GM23248 (cell line): ENCODE measurements at places on chromosomes 3 and 15. TPM values are rescaled to one million over a fixed set of nuclear protein-coding genes. Genes with fewer than 3 reads are reported as not detected.

GRCh38 chr3:158226429-158226828 is 116.5 kb downstream of the RSRC1 start:
- no peak for DNase-seq

GRCh38 chr3:8851703-8852102 is 82.3 kb upstream of the OXTR start:
- DNase-seq: peak; percentile 79

The MORF4L1 gene
- polyA plus RNA-seq: 357 and 358 TPM in 2 replicates

The RAD54L2 gene
- 9.2 TPM in 2 replicates for polyA plus RNA-seq

GRCh38 chr3:14305324-14305723 is 97.1 kb upstream of the SLC6A6 start:
- DNase-seq: no peak

GRCh38 chr15:38514601-38515000 is 50.0 kb downstream of the RASGRP1 start:
- no peak for DNase-seq

- DNase-seq: peak; percentile 69
These were observed 35.0 kb downstream of the CTSH start for GRCh38 chr15:78909791-78910228.

- DNase-seq: no peak
These were observed 543.6 kb downstream of the EDEM1 start for GRCh38 chr3:5731100-5731499.

DNA sequence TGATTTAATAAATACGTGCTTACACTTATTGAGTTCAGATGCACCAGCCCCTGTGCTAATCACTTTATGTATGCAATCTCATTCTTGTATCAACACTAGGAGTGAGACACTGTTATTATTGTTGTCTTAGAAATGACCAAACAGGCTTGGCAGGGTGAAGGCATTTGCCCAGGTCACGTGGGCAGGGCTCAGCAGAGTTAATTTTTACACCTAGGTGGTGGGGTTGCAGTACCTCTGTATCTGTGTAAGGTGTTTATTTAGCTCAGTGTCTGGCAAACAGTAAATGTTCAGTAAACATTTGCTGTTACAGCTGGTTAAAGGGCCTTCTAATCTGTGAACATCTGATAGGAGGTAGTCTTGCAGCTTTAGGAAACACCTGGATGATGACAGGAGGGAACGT is 200.0 kb downstream of the CACNA2D3 start:
- no peak for DNase-seq

- no peak for DNase-seq
These were observed 24.1 kb downstream of the SLC28A1 start for GRCh38 chr15:84908564-84908963.

DNA sequence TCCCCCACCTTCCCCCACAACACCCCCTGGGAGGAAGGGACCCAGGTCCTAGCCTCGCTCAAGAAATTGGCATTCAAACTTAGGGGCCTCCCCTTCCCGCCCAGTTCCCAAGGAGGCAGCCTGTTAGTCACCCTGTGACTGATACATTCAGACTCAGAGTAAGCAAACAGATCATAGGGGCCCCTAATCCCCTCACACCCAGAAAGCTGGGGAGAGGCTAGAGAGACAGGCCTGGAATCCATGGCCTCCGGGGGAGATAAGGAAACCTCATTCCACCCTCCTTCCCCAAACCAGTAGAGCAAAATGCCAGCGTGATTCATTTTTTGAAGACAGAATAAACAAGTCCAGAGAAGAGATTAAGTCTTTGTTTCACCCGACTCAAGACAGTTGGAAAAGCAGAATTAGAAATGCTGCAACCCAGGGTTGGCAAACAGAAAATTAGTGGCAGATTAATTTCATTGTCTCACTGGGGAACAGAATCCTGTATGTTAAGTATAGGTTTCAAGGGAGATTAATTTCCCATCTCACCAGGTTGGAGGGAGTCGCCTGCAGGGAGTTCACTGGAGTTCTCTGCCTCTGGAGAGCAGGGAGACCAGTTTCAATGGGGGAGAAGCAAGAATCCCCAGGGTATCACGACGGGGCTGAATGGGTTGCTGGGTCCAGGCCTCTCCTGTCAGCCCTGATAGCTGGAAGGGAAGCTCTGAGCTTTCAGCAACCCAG is 268.3 kb downstream of the UACA start:
- peak; percentile 94 for DNase-seq

The RHOV gene
- polyA plus RNA-seq: not detected in 2 replicates

- DNase-seq: no peak
These were observed 3.3 kb downstream of the FETUB start for GRCh38 chr3:186643493-186643892.

- peak; percentile 54 for DNase-seq
These were observed 174.7 kb upstream of the IL12A start for GRCh38 chr3:159813822-159814531.

DNA sequence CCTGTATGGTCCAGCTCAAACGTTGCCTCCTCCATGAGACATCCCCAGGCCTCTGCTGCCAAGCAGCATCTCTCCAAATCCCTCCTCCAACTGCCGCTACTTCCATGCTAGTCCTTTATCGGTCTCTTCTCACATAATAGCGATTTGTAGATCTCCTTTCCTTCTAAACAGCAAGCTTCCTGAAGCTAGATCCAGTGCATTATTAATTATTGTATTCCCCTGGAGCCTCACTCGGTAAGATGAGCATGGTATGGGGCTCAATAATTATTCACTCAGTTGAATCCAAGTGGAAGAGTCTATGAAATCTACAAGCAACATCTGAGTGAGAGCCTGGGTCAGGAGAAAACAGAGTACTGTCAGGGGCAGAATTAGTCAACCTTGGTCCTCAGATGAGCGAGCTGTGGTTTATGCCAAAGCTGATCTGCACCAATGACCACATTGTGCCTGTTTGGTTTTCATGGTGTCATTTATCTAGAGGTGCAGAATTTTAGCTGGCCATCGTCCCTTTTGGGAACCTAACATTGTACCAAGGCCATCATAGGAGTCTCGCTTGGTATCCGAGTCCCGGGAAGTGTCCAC is 93.8 kb upstream of the UBE2E1 start:
- DNase-seq: peak; percentile 36

DNA sequence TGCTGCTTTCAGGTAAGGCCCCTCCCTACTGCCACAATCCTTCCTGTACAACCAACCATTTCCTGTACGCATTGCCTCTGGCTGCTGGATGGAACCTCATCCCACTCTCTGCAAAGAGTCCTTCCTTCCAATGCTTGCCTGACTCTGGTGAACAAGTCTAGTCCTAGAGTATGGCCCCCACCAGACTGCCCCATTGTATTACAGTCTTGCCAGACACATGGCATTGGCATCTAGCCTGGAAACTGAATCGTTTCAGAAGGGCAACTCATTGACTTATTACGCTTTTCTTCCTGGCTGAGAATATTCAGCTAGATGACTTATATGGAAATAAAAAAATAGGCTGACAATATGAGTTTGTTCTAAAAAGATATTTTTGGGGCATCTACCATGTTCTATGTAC is 170.3 kb downstream of the SUCLG2 start:
- DNase-seq: no peak

- DNase-seq: no peak
These were observed 44.6 kb upstream of the PGPEP1L start for GRCh38 chr15:99052205-99052604.

DNA sequence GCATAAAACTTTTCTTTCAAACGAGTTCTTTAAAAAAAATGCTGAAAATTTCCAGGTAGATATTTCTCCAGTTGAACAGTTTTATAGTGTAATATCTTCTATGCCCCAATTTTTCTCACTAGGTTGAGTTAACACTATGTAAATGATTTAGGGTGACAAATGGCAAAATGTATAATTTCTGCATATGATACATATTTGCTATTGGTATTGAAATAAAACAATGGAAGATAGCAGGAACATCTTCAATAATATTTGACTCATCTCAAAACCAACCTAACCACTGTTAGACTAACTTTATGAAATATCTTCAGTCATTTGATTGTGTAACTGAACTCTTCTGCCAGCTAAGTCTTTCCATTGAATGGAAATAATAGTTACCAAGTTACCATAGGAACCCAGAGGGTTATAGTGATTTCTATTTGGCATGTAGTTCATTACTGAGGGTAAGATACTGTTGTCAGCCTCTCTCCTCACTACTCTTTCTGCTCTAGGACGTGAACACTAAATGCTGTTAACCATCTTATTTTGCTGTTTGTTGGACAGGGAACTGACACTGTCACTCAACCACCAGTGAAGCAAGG is 824.7 kb upstream of the NECTIN3 start:
- peak; percentile 44 for DNase-seq

GRCh38 chr3:56810577-56811545 is 9.1 kb upstream of the ARHGEF3 start:
- DNase-seq: no peak

GRCh38 chr15:70650567-70651302 is 112.6 kb downstream of the UACA start:
- DNase-seq: no peak

GRCh38 chr3:156723182-156723619 is 48.8 kb downstream of the TIPARP start:
- peak; percentile 68 for DNase-seq

DNA sequence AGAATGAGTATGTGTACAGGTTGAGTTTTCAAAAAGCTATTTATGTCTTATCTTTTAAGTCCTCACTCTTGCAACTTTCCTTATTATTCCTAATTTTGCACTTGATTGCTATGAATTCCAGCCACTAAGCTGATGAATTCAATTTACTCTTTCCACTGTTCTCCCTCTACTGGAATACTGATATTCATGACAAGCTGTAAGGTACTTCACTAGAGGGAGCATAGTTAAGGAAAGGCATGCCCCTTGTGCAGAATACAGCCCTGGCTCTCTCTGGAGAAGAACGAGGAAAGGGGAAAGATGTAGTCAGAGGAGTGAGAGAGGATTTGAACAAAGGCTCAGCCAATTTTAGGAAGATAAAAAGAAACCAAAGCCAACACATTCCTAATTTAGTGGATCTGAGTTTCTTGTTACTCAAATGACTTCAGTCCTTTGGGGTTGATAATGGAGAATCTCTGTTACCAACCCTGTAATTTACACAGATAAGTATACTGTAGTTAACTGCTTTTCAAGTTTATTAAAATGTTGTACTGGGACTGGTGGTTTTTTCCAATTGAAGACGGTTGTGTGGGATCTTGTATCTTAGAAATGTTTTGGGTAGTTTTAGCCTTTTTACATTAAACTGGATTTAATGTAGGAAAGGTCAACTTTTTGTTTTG is 4.0 kb downstream of the SCAANT1 start:
- peak; percentile 31 for DNase-seq

GRCh38 chr15:70596354-70597055 is 166.9 kb downstream of the UACA start:
- peak; percentile 92 for DNase-seq

The TRH gene
- 0.15 and 0.19 TPM in 2 replicates for polyA plus RNA-seq

DNA sequence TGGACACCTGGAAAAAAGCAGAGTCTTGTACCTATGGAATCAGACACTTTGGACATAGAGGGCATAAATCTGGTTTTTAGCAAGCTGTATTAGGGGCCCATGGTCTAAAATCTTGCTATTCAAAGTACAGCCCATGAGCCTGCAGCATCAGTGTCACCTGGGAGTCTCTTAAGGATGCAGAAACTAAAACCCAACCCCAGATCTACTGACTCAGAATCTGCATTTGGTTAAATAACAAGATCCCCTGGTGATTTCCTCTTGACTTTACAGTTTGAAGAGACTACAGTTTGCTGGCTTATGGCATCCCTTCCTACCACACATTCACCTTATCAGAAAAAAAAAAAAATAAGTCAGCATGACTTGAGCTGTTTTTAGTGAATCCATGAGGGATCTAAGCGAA is 74.9 kb upstream of the NR2F2 start:
- DNase-seq: no peak

The CNTN6 gene
- polyA plus RNA-seq: not detected in 2 replicates

The EOMES gene
- not detected in 2 replicates for polyA plus RNA-seq

- no peak for DNase-seq
These were observed 235.3 kb downstream of the ARRDC4 start for GRCh38 chr15:98195796-98196195.

- peak; percentile 22 for DNase-seq
These were observed 1.3 kb downstream of the ALPK3 start for GRCh38 chr15:84818261-84819131.

The CACNA2D3 gene
- 0.30 and 0.39 TPM in 2 replicates for polyA plus RNA-seq

DNA sequence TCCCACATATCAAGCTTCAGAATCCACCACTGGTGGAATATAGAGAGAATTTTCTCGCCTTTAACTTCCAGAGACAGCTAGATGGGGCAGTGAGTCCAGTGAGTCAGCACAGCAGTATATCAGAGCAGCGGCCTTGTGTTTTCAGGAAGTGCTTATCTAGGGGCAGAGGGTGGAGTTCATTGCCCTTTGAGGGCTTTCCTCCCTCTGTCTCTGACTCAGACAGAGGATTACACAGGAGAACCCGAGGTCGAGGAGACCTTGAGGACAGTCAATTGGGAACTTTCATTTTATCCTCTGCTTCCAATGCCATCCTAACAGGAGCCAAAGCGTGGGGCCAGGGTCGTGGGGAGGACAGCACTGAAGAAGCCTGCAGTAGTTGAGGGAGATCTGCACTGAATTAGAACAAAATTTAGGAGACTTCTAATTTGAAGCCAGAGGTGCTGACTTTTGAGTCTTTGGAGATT is 109.6 kb upstream of the UMPS start:
- DNase-seq: peak; percentile 6

The SPINK8 gene
- not detected in 2 replicates for polyA plus RNA-seq

DNA sequence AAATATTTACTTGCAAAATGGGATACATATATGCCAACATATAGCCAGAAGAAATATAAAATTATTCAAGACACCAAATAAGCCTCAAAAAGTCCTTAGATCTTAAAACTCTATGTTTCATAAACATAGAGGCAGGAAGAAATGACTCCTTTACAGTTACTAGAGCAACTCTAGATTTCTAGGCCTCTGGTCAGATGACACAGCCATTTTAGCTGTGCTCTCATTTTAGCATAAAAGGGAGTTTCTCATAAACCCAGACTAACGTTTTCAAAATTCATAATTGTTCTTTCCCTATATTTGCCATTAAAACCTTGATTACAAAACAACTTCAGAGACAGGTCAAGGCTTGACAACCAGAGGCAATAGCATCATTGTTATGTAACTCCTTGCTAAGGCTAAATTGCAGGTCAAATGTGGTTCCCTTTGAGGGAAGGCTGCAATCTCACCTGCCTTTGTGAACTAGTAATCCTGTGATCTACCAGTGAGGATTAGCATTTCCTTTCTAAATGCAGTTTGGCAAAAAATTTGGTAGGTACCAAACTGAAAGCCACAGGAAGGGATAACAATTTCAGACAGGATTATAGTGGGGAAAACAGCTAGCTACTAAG is 8.2 kb downstream of the THOC7 start:
- peak; percentile 26 for DNase-seq

GRCh38 chr3:32780735-32781210 is 37.0 kb upstream of the TRIM71 start:
- DNase-seq: peak; percentile 48

The CGNL1 gene
- polyA plus RNA-seq: 0.04 and 0.11 TPM in 2 replicates

DNA sequence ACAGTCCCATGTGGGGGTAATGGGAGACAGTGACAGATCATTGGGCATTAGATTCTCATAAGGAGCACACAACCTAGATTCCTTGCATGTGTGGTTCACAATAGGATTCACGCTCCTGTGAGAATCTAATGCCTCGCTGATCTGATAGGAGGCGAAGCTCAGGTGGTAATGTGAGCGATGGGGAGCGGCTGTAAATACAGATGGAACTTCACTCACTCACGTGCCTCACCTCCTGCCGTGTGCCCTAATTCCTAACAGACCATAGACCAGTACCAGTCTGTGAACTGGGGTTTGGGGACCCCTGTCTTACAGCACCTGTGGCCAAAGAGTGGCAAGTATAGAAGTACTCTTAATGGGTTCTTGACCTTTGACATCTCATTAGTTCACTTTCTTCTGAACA is 554.7 kb downstream of the FOXP1 start:
- no peak for DNase-seq
